ENCODE measurements at places on chromosomes 7 and 10.

DNA sequence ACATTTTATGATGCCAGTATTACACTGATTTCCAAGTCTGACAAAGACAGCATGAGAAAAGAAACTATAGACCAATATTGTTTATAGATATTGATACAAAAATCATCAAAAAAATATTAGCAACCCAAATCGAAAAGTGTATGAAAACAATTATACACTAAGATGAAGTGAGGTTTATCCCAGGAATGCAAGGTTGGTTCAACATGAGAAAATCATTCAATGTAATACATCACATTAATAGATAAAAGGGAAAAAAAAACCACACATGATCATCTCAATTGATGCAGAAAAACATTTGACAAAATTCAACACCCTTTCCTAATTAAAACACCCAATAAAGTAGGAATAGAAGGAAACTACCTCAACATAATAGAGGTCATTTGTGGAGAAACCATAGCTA is 153.9 kb downstream of the DNAJC1 start:
- DNase-seq = no peak

DNA sequence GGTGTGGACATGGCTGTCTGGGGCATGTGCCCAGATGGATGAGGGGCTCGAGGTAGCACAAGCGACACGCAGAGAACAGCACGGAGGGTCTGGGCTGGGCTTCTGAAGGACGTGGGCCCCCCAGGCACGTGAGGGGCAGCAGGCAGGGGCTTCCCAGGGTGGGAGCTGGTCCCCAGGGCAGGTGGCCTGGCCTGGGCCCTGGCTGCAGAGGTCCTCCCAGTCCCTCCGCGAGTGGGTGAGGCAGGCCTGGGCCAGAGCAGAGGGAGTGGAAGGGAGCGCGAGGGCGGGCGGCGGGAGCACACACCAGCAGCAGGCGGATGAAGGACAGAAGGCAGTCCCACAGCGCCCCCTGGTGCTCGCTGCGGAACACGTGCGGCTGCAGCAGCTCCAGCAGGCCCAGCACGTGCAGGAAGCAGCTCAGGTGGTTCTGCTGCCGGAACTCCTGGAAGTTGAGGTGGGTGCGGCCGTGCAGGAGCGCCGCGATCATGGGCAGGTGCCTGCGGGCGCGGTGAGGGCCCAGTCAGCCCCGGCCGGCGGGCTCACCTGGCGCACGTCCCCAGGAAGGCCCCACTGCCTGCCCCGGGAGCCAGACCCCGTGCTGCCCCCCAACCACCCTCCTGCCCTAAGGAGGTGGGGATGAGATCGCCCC is 14.7 kb upstream of the MICALL2 start:
- peak; percentile 79 for DNase-seq

- DNase-seq = no peak
Measured at GRCh38 chr7:34282271-34282670, 375.7 kb upstream of the NPSR1 start.

DNA sequence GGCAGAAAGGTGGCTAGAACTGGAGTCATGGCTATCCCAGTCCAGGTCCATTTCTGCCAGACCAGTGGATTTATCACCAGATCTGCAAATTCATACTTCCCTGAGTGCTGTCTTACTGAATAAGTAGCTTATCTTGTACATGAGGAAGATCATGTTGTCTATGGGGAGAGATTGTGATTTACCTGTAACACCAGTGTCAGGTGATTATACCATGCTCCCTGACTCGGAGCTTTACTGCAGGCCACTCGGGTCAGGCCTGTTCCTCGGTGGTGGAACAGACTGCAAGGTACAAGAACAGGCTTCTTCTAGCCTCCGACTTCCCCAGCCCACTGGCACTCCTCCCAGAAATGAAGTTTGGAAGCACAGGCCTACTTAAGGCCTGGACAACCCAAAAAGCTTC is 42.6 kb upstream of the DLG5 start:
- DNase-seq = no peak

- DNase-seq = no peak
Measured at GRCh38 chr7:30113144-30113543, 21.6 kb upstream of the MTURN start.

DNA sequence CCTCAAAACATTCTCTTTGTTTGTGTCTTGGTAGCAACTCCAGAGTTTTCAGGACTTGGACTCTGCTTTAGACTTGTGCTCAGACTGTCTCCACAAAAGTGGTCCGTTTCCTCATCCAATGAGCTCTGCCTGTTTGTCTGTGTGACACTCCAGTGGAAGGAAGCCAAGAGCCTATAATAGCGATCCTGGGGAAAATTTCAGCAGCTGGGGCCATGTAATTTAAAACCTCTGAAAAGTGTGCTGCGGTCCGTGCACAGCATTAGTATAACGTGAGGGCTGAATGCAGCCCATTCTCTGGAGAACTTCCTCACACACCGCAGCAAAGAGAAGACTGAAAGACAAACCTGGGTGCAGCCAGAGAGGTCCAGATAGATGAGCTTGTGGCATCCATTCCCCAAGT is at the start of gene LRRC17:
Gene LRRC17, plus strand, starts transcription at position 259 of the 400 bp plus-strand sequence. CDS start 20,914 bp downstream, outside the sequence.
- DNase-seq = no peak

DNA sequence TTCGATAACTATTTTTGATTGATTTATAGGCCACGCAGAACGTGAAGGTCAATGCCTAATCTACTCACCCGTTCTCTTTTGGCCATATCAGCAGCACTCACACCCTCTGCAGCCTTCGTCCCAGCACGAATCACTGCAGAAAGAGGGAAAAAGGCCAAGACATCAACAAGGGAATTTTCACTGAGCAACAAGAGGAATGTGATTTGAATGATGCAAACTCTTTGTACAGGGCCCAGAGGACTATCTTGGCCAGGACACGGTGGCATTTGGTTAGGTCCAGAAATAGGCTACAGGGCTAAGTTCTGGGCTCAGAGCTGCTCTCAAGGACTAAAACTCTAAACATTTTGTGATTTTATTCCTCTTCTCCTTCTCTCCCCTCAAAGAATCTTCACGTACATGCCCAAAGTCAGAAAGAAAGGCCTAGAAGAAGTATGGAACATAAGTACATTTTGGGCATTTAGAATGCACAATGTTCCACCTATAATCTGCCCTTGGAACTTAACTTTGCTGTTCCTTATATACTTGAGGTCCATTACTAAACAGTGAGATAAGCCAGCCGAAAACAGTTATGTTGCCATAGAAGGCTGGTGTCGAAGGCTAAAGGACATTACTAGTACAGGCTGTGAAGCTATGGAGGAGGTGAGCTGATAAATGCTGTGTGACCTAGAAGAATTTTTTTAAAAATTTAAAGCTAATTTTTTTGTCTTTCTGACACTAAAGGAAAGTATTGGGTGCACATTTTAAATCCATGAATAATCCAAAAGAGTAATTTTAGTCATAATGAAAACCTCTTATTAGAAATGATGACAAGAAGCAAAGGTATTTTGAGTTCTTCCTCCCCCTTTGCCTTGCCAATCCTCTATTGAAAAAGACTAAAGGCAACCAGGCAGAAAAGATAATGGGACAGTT is 20.0 kb downstream of the RBM28 start:
- DNase-seq = no peak

DNA sequence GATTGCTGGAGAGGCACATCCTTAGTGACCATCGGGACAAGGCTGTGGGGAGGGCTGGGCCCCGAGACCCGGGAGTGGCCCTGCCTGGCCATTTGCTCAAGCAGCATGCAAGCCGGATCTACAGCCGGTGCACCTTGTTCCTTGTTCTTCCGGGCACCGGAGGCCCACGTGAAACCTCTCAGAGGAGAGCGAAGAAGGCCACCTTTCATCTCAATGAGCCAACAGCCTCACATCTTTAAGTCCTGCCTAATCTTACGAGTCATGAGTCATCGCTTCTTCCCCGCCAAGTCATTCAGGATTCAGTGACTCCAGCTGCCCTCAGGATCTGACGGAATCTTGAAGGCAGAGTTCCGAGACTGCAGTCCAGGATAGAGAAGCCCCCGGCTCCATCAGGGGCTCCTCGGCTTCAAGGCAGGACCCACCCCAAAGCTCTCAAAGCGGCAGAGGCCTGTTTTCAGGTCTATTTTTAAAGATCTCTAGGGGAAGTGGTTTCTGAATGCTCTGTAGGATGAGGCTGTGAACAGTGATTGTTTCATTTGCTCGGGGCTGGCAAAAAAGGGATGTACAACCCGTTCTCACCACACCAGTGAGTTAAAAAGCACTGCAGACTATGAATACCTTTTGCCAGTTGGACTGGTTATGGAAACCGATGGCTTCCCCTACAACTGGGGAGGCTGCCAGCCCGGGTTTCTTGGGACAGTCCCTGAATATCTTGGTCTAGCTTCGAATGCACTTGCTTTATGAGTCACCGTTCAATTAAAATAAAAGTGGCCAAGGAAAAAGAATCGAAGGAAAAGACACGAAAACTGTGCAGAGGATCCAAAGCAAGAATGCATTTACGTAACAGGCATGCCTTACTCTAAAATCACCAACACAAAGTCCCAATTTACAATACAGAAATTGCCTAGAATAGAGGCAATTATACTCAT is 57.2 kb upstream of the ECHDC3 start:
- peak; percentile 34 for DNase-seq

DNA sequence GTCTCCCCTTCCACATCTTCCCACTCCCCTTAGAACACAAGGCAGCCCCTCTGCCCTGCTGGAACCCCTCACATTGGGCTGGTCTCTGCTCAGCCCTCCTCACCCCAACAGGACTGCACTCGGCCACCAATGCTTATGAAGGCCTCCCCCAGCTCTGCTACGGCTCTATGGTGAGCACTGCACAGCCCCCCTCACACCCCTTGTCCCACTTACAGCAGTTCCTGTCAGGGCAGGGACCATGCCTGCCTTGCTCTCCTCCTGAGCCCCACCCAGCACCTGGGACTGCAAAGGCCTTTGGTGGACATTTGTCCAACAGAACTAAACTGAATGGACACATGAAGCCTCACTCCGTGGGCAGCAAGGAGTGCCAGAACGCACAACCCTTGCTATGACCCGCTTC is 171.9 kb downstream of the GRID1 start:
- DNase-seq = no peak

- DNase-seq = no peak
Measured at GRCh38 chr7:120731271-120731670, 126.7 kb downstream of the TSPAN12 start.

- no peak for DNase-seq
Measured at GRCh38 chr7:69429911-69430383, 168.3 kb upstream of the AUTS2 start.

- no peak for DNase-seq
Measured at GRCh38 chr10:11120711-11121110, 103.0 kb downstream of the CELF2 start.

- DNase-seq = no peak
Measured at GRCh38 chr10:29370097-29371092, 81.5 kb downstream of the LYZL1 start.

GRCh38 chr10:63057509-63057908 is 75.6 kb upstream of the NRBF2 start:
- DNase-seq = no peak

DNA sequence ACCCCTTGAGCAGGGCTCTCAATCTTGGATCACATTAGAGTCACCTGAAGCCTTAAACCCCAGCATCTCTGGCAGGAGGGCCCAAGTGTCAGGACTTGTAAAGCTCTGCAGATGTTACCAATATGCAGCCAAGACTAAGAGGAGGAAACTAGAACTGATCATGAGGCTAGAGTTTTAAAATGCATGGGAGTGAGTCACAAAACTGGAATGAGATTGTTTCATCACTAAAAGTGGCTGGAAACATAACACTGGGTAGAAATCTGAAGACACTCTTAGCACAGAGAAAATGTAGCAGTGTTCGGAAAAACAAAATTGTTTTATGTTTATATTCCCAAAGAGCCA is 63.3 kb upstream of the GHITM start:
- DNase-seq = no peak

DNA sequence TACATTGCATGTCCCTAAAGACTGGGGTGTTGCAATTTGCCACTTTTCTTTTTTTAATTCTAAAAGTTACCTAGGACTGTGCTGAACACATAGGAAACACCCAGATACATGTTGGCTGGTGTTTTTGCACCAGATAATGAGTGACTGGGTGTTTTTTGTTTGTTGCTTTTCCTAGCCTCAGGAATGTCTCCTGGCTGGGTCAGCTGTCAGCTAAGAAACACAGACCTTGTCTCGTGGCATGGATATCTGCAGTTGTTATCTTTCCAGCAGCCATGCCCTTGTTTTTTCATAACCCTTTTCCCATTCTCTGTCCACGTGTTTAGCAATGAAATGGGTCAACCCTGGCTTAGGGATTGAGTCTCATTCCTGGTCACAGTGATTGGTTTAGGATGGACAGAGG is 433.9 kb upstream of the ZMIZ1 start:
- no peak for DNase-seq

GRCh38 chr10:107118866-107119265 is 45.6 kb downstream of the SORCS1 start:
- DNase-seq = no peak

DNA sequence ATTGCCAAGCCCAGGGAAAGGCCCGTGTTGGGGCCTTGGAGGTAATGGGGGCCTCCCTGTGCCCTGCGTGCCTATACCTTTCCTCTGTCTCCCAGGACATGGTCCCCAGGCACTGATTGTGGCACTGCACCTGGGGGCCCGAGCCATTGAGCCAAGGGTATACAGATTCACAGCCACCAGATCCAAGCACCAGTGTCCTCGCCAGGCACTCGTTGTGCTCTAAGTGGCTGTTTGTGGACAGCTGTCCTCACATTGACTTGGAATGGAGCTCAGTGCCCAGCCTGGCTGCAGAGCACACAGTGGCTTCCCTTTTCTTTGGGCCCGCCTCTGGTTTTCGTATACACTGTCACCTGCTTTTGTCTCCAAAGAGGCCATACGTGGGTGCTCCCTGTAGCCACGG is 72.0 kb upstream of the BTBD16 start:
- no peak for DNase-seq

GRCh38 chr7:137592232-137592896 is 248.8 kb upstream of the PTN start:
- DNase-seq = no peak

DNA sequence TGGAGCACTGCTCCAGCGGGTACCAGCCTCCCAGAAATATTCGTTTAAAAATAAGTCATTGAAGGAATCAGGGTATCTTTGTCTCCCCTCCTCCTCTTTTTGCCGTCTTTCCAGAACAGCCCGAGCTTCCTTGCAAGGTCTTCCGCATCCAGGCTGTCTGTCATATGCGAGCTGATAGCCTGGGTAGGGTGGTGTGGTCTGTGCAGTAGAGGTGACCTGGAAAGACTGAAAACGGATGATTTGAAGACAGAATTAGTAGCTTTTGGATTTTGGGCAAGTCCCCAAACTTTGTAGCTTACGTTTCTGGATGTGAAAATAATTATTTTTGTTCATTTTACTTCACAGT is 480 bp downstream of the VPS50 start:
- DNase-seq = no peak
